ENCODE measurements at places on chromosomes 12 and 14. TPM values are rescaled to one million over a fixed set of nuclear protein-coding genes. Genes with fewer than 3 reads are reported as not detected.
A peak's percentile ranks its signal among the peaks of the same experiment; 100 is the strongest.

The PLEK2 gene
- total RNA-seq = 34.8 TPM

The COQ5 gene
- total RNA-seq = 33.8 TPM

GRCh38 chr14:37695866-37696265, 100.4 kb downstream of the TTC6 start:
- H3K27me3 ChIP-seq = no peaks in the 10 kb centered on the region
- H3K4me3 ChIP-seq = no peak overlapping the region
- no peak for DNase-seq
- H3K27ac ChIP-seq = peak overlapping the region; percentile 18

GRCh38 chr12:26010293-26010821, 51.9 kb downstream of the RASSF8 start:
- no peaks in the 10 kb centered on the region for H3K27me3 ChIP-seq
- no peaks in the 10 kb centered on the region for H3K36me3 ChIP-seq
- DNase-seq = peak; percentile 30

GRCh38 chr12:88448337-88448915, 131.8 kb downstream of the KITLG start:
- no peaks in the 10 kb centered on the region for H3K36me3 ChIP-seq
- H3K27ac ChIP-seq = no peak overlapping the region
- H3K4me3 ChIP-seq = no peak overlapping the region
- DNase-seq = no peak
- H3K4me1 ChIP-seq = no peaks in the 10 kb centered on the region

DNA sequence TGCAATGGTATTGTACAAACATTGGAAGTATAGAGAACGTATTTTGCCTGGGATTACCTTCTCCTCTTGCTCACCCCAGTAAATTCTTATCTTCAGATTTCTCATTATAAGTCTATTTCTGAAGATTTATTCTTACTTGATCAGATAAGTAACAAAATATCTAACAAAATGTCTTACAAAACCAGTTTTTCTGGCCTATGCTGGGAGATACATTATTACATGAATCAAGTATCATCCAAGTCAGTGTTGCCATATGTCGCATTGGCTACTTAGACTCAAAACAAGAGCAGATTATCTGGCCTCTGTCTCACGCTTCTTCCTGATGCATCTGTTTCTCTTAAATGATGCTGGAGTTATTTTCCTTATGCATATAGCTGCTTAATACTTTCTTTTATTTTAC, 408.5 kb downstream of the CCER1 start:
- H3K36me3 ChIP-seq = no peaks in the 10 kb centered on the region
- no peak overlapping the region for H3K4me3 ChIP-seq
- no peaks in the 10 kb centered on the region for H3K4me1 ChIP-seq
- H3K27ac ChIP-seq = no peak overlapping the region
- DNase-seq = no peak

DNA sequence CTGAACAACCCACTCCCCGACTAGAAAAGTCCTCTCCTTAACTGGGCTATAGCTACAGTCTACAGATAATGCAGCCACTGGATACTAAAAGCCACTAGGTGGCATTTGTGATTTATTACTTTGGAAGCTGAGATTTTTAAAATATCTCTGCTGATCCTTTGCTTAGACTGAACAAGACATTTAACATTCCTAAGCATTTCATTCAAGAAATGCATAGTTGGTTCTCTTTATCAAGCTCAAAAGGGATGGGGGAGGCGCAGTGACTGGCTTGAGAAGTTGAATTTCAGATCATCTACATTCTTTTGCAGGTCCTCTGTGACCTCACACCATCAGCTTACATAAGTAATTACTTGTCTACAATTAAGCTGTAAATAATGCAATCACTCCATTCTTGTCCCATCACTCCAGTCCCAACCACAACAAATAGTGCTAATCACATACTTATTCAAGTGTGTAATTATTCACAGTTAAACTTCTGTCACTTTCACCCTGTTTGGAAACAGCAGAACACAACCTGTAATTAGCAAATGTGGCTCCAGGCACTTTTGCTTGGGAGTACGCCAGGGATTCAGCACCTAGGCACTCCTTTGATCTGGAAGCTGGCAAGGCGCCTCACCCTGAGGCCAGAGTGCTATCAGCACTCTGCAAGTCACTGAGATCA, 203.6 kb downstream of the NOVA1 start:
- no peak overlapping the region for H3K27ac ChIP-seq
- H3K36me3 ChIP-seq = no peaks in the 10 kb centered on the region
- H3K27me3 ChIP-seq = no peaks in the 10 kb centered on the region
